ENCODE measurements at places on chromosomes 16 and 17.

GRCh38 chr17:75864448-75864871 is 9.3 kb upstream of the WBP2 start:
- peak; percentile 68 for DNase-seq

DNA sequence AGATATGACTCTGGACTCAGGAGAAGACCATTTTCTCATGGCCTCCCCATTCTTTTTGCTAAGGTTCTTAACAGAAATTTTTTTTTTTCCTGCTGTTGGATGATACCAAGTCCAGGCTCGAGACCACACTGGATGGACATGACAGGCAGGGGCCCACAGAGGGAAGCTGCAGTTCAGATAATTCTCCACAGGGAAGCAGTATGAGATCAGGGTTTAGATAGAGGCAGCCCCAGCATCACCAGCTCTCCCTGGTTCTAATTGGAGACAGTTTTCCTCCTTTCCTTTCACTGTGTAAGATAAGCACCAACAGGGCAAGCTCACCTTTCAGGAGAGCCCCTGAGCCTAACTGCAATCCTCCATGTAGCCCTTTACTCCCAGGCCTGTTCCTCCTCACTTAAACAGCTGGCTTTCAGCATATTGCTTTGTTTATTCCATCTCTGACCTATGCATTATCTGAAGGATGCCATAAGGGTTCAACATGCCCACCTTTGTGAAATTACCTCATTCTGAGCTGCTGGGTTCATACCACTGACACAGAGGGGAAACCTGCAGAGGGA is 108.1 kb downstream of the SNX11 start:
- DNase-seq = peak; percentile 39

DNA sequence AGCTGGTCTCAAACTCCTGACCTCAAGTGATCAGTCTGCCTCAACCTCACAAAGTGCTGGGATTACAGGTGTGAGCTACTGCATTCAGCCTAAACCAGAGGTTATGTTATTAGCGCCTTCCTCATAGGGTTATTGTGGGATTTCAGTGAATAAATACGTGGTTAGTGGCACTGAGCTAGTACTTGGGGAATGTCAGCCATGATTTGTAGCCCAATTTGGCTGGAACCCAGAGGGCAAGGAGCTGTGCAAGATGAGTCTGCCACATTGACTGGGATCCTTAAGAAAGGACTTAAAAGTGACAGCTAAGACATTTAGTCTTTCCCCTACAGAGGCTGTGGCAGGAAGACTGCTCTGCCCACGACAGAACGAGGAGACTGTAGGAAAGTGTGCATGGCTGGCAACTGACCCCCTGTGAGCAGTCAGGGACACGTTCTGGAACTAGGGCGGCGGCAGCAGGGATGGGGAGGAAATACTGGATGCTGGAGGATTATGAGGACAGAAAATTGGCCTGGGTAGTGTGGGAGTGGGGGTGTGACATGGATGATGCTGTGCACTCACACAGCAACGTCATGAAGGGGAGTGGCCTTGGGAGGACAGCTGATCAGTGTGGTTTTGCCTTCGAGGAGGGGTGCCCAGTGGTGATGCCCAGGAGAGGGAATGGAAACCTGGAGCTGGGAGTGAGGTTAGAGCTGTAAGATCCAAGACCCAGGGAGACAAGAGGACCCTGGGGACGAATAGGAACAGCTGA is 14.6 kb downstream of the ATP5PD start:
- peak; percentile 86 for DNase-seq

DNA sequence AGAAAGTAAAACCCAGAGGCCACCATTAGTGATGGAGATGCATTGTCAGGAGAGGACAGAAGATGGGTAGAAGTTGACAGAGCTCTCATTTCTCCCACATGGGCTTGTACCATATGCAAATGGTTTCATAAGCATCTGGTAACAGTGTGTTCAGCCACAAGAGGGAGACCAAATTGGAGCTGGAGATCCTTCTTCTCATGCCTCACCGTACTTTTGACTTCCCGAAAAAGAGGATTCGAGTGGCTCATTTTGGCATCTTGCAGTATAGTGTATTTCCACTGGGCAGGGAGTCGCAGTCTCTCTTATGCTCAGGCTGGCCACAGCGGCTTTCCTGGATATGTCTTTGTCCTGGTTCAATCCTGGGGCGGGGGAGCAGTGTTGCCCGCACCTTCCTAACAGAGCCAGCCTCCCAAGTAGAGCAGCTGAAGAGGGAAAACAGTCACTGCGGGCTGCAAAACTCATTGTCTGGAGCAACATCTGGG is 23.8 kb downstream of the TBC1D3B start:
- no peak for DNase-seq

DNA sequence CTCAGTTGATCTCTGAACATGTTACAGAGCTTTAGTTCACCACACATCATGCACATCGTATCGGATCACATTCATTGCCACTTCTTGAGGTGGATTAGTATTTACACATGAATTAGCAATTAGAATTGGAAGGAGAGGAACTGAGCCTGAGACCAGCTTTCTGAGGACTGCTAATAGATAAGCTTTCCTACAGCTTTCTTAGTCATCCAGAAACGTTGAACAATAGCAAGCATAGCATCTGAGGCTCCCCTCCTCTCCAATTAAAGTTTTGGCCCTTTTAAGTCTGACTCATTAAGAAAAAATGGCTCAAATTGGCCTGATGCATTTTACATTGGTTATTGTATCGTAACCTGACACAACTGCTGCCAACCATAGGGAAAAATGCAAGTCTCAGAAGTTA is 1130.4 kb downstream of the CDH8 start:
- no peak for DNase-seq

GRCh38 chr17:42517516-42517915 is 18.5 kb upstream of the NAGLU start:
- peak; percentile 86 for DNase-seq

GRCh38 chr17:7915611-7916384 is at the start of gene RNF227:
Gene RNF227 (minus strand): TSS chr17:7916289. CDS start chr17:7916195, 94 bp downstream.
- DNase-seq = peak; percentile 94

- no peak for DNase-seq
These were observed 4.0 kb downstream of the HIC1 start for GRCh38 chr17:2058586-2059546.

DNA sequence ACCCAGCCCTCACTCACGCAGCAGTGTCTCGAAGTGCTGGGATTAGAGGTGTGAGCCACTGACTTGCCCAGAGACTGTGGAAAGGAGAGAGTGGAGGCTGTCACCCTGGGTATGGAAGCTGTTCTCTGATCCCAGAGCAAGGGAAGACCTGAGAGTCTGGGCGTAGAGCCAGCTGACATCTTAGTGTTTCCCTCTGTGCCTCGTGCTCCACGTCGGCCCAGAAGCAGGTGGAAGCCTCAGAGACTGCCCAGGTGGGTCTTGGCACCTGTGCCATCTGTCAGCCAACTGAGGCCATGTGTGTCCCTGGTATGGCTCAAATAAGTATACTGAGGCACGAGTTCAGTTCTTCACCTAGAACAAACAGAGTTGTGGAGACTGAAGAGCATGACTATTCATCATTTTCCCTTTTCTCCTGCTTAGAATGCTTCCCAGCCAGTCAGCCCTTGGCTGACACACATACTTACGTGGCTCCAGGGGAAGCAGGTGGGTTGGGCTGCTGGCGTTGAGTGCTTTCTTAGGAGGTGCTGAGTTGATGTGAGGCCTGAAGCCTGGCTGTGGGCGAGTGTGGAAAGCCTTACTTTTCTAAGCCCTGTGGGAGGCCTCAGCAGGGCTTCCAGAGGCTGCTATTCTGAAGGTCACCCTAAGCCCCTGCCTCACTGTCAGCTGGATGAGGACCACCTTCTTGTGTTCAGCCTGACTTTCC is 8.1 kb downstream of the CTRL start:
- no peak for DNase-seq

DNA sequence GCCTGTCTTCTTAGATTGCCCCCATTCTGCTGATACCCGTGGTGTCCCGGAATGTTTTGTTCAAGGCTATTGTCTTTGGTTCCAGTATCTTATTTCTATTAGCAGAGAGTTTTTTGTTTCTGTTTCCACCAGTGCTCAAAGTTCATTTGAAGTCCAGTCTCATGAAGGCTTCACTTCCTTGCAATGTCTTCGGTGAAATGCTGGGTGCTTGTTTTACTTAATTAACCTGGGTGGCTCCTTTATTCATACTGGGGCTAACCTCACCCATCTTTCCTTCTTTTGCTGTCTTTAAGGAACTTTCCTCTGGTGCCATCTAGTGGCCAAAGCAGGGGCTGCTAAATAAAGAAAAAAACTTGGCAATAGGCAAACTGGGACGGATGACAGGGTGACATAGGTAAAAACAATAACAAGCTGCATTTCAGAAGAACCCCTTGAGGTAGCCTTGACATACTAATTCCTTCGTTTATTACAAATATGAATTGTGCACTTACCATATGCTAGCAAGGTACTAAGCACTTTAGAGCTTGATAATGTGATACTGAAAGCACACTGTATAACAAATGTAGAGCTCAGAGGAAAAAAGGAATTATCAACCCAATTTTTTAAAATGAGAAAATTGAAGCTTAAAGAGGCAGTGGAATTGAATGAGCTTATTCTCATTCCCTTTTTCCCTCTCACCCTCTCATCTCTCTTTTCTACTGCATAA is 2.8 kb upstream of the SMIM36 start:
- peak; percentile 48 for DNase-seq

DNA sequence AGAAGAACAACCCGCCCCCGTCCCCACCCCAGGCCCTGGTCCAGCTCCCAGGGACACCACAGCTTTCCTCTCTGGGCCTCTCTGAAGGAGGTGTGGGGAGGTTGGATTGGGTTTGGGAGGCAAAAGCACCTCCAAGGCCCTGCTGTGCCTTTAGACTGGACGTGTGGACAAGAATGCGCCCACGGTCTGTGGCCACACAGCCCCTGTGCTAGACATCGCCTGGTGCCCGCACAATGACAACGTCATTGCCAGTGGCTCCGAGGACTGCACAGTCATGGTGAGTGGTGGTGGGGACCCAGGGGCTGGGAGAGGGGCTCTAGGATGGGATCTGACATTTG is 3.0 kb downstream of the CORO1A start:
- no peak for DNase-seq

DNA sequence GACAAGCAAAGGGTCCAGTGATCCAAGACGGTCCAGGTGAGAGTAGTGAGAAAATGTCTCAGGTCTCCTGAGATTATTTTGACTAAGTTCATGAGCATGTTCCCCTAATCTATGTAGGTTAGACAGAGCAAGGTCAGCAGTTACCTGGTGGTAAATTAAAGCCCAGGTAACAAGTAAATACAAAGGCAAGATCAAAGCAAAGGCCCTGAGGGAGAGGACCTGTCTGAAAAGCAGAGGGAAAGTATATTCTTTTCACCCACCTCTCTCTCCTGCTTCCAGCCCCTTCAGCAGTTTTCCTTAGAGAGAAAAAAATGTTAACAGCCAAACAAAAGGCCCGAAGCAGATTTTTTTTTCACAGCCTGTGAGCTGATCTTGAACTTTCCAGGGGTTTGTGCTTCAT is 302.7 kb downstream of the MAP2K6 start:
- DNase-seq = no peak

DNA sequence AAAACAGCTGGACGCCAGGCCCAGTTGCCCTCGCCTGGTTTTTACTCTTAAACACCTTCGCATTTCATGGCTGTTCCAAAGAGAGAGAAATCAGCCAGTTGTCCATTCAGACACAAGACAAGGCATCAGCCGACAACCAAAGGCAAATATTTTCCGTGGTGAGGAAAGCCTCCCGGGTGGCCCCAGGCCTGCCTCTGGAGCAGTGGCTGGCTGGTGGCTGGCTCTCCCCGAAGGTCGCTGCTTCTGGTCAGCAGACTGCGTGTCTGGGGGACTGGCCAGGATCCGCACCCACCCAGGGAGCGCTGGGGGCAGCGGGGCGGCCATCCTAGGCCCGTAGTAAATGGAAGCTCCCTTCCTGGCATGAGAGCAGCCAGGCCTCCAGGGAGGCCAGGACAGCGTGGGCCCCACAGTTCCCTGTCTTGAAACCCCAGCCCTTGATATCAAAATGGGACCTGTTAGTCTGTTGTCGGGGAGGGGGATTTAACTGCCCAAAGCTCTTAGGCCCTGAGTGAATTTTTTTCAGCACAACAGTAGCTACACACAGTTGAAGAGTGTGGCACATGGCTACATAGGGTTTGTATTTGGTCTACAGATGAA is 57.7 kb downstream of the SREBF1 start:
- no peak for DNase-seq

GRCh38 chr17:82149401-82150099 is 51.5 kb upstream of the FASN start:
- no peak for DNase-seq

- DNase-seq = no peak
These were observed 71.5 kb upstream of the MPHOSPH6 start for GRCh38 chr16:82241469-82242052.

DNA sequence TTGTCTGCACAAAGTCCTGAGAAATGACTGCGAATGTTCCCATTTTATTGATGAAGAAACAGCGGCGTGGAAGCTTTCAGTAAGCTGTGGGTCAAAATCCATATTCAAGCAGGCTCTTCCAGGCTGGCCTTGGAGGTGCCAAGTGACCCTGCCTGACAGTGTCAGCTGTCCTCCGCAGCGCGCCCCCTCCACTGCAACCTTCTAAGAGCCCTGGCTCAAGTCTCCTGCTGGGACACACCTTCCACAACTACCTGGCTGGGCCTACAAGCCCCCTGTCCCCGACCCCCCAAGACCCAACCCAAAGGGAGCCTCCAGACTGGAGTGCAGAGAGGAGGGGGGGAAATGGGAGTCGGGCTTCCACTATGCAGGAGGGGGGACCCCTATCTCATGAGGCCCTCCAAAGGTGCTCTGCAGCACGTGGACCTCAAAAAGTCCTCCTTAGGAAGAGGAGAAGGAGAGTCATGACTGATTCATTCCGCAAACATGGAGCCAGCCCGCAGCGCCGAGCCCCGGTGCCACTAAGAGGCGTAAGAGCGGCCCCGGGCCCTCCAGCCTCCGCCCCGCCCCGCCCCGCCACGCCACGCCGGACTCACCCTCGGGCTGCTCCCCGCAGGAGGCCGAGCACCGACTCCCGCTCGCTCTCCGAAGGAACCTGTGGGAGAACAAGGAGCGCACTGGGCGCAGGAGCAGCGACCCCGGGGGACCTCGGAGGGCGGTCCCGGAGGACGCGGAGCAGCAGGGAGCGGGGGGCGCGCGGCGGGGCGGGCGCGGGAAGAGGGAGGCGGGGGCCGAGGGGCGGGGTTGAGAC is 574 bp downstream of the MPP3 start:
- peak; percentile 82 for DNase-seq
